Head of caudate nucleus (tissue), 42 donors: ENCODE measurements at places on chromosomes 3 and 15.

DNA sequence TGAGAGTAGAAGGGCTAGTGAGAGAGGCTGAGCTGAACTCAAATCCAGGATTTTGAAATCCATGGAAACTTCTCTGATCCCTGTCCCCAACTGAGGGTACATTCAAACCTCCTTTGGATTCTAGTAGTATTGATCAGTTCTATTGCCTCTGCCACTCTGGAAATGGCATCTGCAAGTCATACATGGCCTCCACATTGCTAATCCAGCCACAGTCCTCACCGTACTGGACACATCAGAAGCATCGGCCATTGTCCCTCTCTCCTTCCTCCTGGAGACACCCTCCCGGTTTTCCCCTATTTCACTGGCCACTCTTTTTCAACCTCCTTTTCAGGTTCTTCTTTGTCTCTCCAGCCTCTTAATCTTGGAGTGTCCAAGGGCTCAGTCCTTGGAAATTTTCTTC is 66.9 kb downstream of the ETV5 start:
- DNase-seq: no peak

DNA sequence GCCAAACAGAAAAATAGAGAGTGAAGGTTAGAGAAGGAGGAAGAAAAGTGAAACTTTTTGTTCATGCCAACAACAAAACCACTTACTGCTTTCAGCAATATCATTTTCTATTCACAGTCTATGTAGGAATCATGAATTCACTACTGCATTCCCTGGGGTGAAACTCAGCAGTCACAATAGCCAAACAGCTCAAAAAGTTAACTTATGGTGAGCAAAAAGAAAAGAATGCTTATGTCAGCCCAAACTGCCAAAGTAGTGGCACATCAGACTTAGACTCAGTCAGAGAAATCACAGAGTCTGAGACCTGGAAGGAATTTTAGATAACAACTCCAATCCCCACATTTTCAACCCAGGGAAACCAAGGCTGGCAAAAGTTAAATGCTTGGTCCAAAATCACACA is 238.7 kb upstream of the TMCO5A start:
- no peak for DNase-seq

DNA sequence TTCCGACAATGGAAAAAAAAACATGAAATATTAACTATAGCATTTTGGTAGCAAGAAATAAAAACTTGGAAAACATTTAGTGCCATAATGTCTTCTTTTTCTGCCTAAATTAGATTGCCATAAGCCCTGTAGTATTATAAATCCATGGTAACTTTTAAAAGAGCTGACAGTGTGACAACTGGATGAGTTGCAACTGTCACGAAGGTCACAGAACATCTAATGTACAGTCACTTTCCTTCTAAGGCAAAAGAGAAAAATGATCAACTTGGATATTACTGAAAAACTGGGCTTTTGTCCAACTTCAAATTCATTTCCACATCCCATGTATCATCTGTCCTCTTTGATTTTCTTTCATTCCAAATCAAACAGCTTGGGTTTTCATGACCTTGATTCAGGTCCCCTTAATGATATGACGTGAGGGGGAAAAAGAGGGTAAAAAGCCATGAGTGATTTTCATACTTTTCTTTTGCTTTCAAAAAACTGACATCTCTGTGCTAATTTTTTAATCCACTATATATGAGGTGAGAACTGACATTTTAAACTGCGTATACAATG is 602 bp downstream of the CPB1 start:
- DNase-seq: no peak

- no peak for DNase-seq
Observed at GRCh38 chr3:121698901-121699300, 38.2 kb upstream of the HCLS1 start.

DNA sequence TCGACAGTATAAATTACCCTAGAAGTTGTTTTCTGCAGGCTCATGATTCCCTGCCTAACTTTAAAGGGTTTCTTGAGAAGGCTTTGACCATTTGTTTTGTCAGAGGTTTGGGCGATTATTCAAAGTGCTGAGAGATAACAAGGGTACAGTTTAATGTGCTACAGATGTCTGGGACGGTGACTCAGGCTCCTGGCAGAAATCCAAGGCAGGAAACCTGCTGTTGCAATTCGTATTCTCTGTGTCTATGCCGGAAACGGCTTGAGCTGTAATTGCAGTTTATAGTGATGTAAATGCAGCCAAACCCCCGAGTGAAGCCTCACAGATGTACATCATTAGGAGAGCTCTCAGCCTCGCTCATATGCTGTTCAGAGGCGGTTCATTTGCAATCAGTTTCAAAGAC is 65.6 kb downstream of the SYNPR start:
- peak; percentile 37 for DNase-seq

- no peak for DNase-seq
Observed at GRCh38 chr3:165056510-165056909, 21.8 kb downstream of the SI start.

DNA sequence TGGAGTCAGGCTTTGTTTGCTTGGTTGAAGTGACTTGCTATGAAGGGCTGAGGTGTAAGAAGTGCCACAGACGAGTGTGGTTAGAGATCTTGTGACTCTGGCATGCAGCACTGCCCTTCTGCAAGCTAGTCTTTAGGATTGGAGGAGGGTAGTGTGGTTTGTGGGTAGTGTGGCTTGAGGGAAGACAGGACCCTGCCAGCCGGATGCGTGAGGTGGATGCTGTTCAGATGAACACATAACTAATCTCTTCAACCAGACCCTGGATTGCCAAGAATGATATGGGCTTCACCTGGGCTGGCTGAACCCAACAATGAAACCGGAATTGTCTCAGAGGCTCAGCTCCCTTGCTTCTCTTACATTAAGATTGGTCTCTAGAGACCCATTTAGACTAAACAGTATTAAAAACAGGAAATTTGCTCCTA is 32.7 kb downstream of the STARD9 start:
- DNase-seq: no peak

- DNase-seq: no peak
Observed at GRCh38 chr3:112365035-112365434, 32.1 kb downstream of the CD200 start.
